ENCODE measurements at places on chromosomes 5 and 9.

DNA sequence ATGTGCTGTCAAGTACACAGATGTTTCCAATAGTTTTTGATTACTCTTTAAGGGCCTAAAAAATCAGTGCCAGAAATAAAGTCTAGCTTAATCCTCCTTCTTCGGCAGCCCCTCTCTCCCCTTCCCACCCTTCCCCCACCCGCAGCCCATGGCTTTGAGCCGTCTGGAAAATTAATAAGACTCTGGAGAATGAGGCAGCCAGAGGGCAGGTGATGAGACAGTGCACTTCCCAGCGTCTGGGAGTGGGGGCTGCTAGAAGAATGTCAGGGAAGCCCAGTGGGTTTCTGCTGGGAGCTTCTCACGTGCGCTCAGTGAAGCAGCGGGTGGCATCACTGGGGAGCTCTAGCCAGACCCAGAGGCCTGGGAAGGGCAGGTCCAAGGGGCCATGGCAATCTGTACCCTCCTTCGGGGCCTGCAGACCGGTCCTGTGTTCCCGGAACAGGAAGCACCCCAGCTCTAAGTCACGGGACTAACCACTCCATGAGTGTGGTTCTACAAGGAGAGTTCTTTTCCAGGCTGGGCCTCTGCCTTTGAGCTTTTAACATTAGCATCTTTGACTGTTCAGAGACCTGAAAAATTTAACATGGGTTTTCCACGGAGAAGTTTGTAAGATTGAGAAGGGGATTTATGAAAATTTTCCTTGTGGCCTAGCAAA is 164.8 kb upstream of the OTULINL start:
- no peak for DNase-seq

- no peak for DNase-seq
Observed at GRCh38 chr9:90290716-90291485, 351.7 kb downstream of the DIRAS2 start.

DNA sequence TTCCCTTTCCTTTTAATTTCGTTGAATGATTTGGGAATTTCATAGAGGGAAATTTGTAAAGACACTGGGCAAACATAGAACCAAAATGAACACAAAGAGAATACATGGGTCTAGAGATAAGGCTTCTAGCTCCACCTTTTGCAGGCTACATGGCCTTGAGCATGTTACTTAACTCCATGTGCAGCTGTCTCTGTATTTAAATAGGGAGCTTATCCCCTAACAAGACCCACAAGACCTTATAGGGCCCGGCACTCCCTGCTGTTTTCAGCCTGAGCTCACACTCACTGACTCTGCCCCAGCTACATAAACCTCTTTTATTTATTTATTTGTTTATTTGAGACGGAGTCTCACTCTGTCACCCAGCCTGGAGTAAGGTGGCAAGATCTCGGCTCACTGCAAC is 30.6 kb upstream of the TLE1 start:
- no peak for DNase-seq

- no peak for DNase-seq
Observed at GRCh38 chr9:105419816-105420597, 27.8 kb upstream of the FSD1L start.

- no peak for DNase-seq
Observed at GRCh38 chr9:34502891-34503290, 19.9 kb downstream of the ENHO start.

DNA sequence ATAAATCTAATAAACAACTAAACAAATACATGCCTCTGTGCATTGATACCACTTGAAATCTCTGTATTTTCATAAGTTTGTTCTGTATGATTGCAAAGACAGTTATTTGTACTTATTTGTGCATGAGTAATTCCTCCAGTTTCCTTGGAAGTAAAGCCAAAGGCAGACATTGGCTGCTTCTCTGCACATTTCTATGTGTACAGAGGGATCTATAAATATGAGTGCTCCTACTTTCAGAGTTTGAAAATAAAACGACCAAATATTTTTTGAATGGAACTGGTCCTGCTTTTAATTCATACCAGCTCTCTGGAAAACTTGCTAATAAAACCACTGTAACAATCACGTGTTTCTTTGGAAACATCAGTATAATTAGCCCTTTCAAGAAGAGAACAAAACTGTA is 306.5 kb downstream of the MAN2A1 start:
- no peak for DNase-seq

DNA sequence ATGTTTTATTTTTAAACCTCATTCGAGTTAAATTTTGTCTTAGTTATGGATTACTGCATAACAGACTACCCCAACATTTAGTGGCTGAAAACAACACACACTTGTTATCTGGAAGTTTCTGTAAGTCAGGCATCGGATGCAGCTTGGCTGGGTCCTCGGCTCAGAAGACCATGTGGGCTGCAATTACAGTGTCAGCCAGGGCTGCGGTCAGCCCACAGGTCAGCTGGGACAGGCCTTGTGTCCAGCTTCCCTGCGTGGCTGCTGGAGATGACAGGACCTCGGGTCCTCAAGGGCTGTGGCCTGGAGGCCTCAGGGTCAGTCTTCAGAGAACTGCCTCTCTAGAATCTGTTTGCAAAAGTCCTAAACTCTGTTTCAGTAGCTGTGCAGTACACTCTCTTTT is 219.0 kb upstream of the IRX1 start:
- no peak for DNase-seq

GRCh38 chr9:32589083-32589723 is 16.2 kb upstream of the NDUFB6 start:
- DNase-seq: peak; percentile 57

DNA sequence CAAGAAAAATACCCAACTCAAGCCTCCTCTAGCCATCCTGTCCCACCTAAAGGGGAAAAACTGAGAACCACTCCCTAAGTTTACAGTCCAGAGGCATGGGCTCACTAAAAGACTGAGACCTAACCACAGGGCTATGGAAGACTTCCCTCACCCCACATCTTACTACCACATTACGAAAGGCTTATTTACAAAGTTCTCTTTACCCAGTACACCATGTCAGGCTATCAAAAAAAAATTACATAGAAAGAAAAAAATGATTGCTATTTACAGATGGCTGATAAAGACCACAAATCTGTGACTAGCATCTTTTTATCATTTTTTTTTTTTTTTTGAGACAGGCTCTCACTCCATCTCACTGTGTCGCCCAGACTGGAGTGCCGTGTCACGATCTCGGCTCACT is 69.7 kb upstream of the TNPO1 start:
- DNase-seq: no peak

Measured in GM23338 (cell line).